ENCODE measurements at places on chromosomes 2 and 18.

DNA sequence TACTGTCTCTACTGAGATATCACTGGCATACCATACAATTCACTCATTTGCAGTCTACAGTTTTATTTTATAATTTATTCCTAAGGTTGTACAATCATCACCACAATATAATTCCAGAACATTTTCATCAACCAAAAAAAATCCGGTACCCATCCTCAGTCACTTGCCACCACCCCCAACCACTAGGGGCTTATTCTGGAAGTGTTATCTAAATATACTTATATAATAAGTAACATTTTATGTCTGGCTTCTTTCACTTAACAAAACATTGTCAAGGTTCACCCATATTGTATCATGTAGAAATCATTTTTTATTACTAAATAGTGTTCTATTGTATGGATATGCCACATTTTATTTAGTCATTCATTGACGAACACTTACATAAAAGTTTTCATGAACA is 440.8 kb downstream of the RNF144A start:
- no peak for DNase-seq

DNA sequence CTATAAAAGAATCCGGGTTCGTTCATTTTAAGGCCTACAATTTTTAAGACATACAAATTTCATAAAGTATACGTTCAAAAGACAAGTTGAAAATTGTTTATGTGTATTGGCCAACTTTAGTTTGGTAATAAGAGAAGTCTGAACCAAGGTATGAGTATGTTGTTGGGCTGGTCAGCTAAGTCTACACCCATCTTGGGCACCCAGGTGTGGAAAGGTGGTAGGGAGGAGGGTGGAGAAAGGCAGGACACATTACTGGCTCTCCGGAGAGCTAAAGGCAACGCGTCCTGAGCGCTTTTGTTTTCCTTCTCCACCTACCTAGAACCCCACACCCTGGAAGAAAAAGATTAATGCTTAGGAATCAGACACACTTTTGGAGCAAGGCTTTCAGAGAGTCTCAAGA is 899 bp upstream of the PELI1 start:
- DNase-seq = no peak

DNA sequence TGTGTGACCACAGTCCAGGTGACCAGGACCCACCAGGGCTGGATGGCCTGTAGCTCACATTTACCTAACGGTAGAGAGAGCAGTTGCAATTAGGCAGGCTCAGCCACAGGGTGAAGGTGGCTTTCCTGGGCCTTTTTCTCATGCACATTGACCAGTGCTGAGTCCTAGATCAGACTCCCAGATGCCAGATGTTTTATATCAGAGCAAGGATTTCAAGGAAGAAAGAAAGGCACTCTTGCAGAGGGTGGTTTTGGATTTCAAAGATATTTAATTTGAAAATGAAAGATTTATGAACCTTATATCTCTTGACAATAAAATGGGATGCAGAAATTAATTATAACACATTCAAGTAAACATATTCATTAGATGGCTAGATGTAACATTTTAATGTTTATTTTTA is 694.2 kb upstream of the GYPC start:
- no peak for DNase-seq

- DNase-seq = no peak
Measured at GRCh38 chr2:225895126-225895525, 495.6 kb downstream of the NYAP2 start.

- peak; percentile 10 for DNase-seq
Measured at GRCh38 chr2:69615078-69615625, 28.4 kb downstream of the AAK1 start.

DNA sequence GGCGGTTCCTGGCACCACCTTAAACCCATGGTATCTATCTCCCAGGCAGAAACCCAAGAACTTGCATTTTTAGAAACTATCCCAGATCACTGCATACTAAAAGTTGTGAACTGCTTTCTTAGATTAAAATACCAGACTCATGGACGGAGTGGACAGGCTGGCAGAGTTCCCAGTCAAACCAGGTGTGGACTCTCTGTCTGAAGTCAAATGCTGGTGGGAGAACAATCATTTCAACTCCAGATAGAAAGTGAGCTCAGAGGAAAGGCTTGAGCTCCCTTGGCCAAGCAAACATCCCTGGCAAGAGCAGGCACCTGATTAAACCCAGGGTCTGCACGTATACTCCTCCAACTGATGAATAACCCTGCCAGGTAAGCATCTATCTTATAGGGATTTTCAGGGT is 19.5 kb downstream of the NXPH2 start:
- no peak for DNase-seq

- DNase-seq = peak; percentile 47
Measured at GRCh38 chr18:56565551-56566345, 72.6 kb downstream of the TXNL1 start.
